Activated CD4-positive, alpha-beta T cell treated with anti-CD3 and anti-CD28 coated beads, Interleukin-2, amount 10 ng/mL, durations not matched to agents 7 days and 5 days (primary cell): ENCODE measurements at places on chromosomes 12 and 14. TPM values are rescaled to one million over a fixed set of nuclear protein-coding genes. Genes with fewer than 3 reads are reported as not detected.

DNA sequence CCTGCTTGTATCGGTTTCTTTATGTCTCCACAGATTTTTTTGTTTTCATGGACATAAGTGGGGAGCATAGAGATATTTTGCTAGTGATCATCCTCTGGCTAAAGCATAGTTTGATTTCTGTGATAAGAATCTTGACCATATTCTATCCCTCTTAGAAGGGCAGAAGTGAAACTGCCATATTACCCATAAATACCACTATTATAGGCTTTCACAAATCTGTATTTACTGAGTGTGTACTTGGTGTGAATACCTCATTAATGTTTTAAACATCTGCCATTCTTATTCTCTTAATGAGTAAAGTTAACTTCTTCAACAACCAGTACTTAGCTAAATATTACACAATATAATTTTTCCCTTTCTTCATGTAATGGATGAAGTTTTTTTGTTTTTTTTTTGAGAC is 16.1 kb downstream of the WNK1 start:
- H3K36me3 ChIP-seq, result peaks cover 12% of the 10 kb centered on the region
- no peak for DNase-seq
- no peak overlapping the region for H3K27ac ChIP-seq

GRCh38 chr14:64369201-64369600 is 19.0 kb upstream of the MTHFD1 start:
- H3K36me3 ChIP-seq, result no peaks in the 10 kb centered on the region
- no peak overlapping the region for H3K4me3 ChIP-seq
- H3K27me3 ChIP-seq, result no peaks in the 10 kb centered on the region
- DNase-seq, result no peak
- H3K4me1 ChIP-seq, result no peaks in the 10 kb centered on the region
- H3K27ac ChIP-seq, result no peak overlapping the region

TBX5 gene
- not detected for total RNA-seq

GRCh38 chr12:79508622-79509021 is 182.1 kb downstream of the PAWR start:
- H3K4me1 ChIP-seq, result no peaks in the 10 kb centered on the region
- H3K27me3 ChIP-seq, result no peaks in the 10 kb centered on the region
- no peak for DNase-seq
- no peak overlapping the region for H3K27ac ChIP-seq
- H3K36me3 ChIP-seq, result no peaks in the 10 kb centered on the region

- peaks cover 7% of the 10 kb centered on the region for H3K4me1 ChIP-seq
- H3K36me3 ChIP-seq, result no peaks in the 10 kb centered on the region
- peak; percentile 50 for DNase-seq
Observed at GRCh38 chr12:7645395-7646177, 20.1 kb downstream of the APOBEC1 start.

C12orf54 gene
- total RNA-seq, result not detected

DNA sequence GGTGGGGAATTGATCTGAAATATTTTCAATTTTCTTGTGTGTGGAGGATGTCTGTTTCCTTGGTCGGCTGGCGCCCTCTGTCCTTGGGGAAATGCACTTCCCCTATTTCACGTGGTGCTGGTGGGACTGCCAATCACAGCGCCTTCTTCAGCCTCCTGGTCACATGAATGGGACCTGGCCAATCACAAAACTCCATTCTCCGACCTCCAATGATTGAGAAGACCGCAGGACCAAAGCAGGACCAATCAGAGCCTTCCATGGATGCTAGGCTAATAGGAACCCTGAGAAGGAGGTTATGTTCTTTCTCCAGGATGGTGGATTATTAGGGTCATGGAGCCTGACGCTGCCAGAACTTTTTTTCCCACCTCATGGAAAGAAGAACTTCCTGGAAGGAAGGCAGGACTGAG is 188.7 kb downstream of the TTC8 start:
- DNase-seq, result no peak

VRTN gene
- total RNA-seq, result not detected

DNA sequence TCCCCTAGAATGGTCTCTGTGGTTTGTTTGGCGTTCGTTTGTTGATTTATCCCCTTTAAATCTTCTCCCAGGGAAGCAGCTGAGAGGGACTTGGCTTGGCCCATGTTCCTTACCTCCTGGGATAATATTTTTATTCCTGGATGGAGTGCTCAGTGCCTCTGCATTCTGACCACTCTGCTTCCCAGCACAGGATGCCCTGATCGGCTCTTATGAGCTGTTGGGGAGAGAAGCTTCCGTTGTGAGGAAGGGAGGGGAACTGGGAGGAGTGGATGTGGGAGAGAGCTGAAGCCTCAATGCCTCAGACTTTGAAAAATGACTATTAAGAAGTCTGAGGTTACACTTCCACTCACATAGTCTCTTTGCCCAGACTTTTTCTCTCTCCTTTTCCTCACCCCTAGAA is 114.8 kb downstream of the SMOC1 start:
- H3K4me3 ChIP-seq, result no peak overlapping the region
- no peak for DNase-seq
- H3K4me1 ChIP-seq, result no peaks in the 10 kb centered on the region

TC2N gene
- 196 TPM for total RNA-seq

- no peak overlapping the region for H3K27ac ChIP-seq
- H3K36me3 ChIP-seq, result peaks cover 30% of the 10 kb centered on the region
- no peak overlapping the region for H3K4me3 ChIP-seq
- H3K27me3 ChIP-seq, result no peaks in the 10 kb centered on the region
- H3K4me1 ChIP-seq, result peaks cover 39% of the 10 kb centered on the region
- no peak for DNase-seq
Observed at GRCh38 chr14:95141684-95142083, 15.6 kb downstream of the DICER1 start.

DNA sequence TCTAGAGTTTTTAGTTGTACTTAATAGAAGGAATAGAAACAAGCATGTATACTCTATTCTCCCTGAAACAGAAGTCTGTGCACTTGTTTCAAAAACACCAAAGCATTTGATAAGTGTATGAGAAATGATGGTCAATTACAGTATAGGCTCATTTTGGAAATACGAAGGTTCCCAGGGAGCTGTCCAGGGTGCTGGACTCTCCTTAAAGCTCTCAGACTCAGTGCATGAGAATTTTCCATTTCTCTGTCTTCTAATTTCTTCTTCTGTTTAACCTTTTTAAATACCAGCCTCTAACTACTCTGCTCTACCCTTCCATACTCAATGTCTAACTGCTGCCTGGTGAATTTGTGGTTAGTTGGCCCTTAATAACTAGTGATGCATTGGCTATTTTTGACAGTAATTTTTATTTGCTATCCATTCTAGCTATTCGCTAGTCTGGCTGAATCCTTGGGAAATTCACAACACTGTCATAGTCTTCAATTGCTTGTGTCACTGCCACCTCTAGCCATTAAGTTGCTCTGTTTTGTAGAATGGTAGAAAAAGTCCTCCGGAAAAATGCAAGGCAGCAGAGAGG is 229.2 kb downstream of the NRXN3 start:
- no peaks in the 10 kb centered on the region for H3K27me3 ChIP-seq
- no peak overlapping the region for H3K4me3 ChIP-seq
- H3K4me1 ChIP-seq, result no peaks in the 10 kb centered on the region
- DNase-seq, result peak; percentile 10
- no peaks in the 10 kb centered on the region for H3K36me3 ChIP-seq

CMA1 gene
- total RNA-seq, result not detected

- H3K4me3 ChIP-seq, result no peak overlapping the region
- H3K27me3 ChIP-seq, result no peaks in the 10 kb centered on the region
- H3K4me1 ChIP-seq, result no peaks in the 10 kb centered on the region
- DNase-seq, result no peak
- H3K27ac ChIP-seq, result no peak overlapping the region
Observed at GRCh38 chr14:67919259-67920032, 99.9 kb downstream of the RAD51B start.

FAM181A gene
- total RNA-seq, result not detected

- H3K27ac ChIP-seq, result no peak overlapping the region
- no peaks in the 10 kb centered on the region for H3K27me3 ChIP-seq
- no peak for DNase-seq
- H3K36me3 ChIP-seq, result peaks cover 1% of the 10 kb centered on the region
Observed at GRCh38 chr14:80645667-80646413, 295.7 kb downstream of the CEP128 start.

- H3K4me1 ChIP-seq, result no peaks in the 10 kb centered on the region
- H3K27me3 ChIP-seq, result no peaks in the 10 kb centered on the region
- no peak overlapping the region for H3K4me3 ChIP-seq
Observed at GRCh38 chr12:24681570-24681969, 267.3 kb downstream of the BCAT1 start.

DNA sequence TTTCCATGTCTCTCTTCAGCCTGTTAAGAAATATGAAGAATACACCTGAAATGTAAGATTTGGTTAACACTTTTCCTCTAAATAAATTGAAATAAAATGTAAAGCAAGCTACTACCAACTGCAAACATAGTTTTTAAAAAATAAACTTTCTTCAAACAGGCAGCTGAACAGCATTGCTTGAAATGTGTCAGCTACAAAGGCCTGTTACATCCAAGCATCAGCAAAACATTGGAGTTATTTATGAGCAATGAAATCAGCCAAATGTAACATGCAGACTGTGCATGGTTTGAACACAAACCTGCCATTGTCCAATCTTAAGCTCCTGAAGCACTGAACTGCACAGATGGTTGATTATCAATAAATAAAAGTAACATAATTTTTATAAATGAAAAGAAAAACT is 291.3 kb downstream of the ACSS3 start:
- H3K27ac ChIP-seq, result no peak overlapping the region
- H3K4me3 ChIP-seq, result no peak overlapping the region
- DNase-seq, result no peak
- H3K27me3 ChIP-seq, result no peaks in the 10 kb centered on the region

DNA sequence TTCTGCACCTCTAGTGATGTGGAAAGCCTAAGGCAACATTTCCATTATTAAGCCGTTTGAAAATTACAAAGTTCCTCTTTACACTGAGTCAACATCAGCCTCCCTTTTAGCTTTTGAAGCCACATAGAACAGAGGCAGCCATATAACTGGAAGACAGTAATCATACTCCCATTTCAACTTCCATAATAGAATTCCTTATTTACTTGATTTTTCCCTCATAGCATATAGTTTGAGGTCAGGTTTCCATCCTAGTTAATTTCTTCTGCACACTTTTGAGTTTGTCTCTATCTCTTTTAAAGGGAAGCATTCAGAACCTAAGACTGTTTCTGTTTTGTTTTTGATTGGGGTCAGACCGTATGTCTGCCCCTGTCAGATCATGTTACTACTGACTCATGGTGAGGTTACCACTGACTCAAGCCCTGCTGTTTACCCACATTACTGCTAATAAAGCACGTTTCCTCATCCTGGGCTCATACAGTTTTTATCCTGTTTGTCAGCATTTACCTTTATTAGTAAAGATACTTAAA is 161.0 kb downstream of the SLC38A4 start:
- H3K27ac ChIP-seq, result no peak overlapping the region
- DNase-seq, result no peak
- H3K4me1 ChIP-seq, result peaks cover 26% of the 10 kb centered on the region
- no peaks in the 10 kb centered on the region for H3K27me3 ChIP-seq

DNA sequence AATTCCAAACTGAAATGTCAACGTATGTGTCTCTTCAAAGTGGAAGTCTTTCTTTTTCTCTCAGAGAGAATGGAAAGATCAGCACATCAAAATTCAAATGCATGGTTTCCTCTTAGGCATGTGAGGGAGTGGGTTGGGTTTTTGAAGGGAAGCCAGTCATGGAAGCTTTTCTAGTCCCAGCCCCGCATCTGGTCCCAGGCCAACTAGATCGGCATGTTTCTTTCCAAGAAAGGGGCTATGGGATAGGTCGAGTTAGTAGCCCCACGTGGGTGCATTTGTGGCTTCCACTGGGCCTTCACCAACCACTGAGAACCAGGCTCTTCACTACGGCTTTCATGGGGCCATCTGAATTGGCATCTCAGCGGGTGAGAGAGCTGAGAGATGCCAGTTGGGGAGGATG is 6.6 kb downstream of the C1S start:
- peaks cover 22% of the 10 kb centered on the region for H3K27me3 ChIP-seq
- no peaks in the 10 kb centered on the region for H3K36me3 ChIP-seq
- H3K27ac ChIP-seq, result no peak overlapping the region
- no peak for DNase-seq
- H3K4me3 ChIP-seq, result no peak overlapping the region

GRCh38 chr14:55605793-55606192 is 25.8 kb downstream of the KTN1 start:
- H3K27me3 ChIP-seq, result no peaks in the 10 kb centered on the region
- peaks cover 1% of the 10 kb centered on the region for H3K4me1 ChIP-seq
- H3K36me3 ChIP-seq, result peaks cover 3% of the 10 kb centered on the region
- H3K4me3 ChIP-seq, result no peak overlapping the region
- DNase-seq, result no peak

GRCh38 chr12:116497051-116497591 is 62.1 kb upstream of the MAP1LC3B2 start:
- H3K36me3 ChIP-seq, result no peaks in the 10 kb centered on the region
- no peak overlapping the region for H3K27ac ChIP-seq
- no peaks in the 10 kb centered on the region for H3K4me1 ChIP-seq
- no peaks in the 10 kb centered on the region for H3K27me3 ChIP-seq

KRT2 gene
- 0.10 TPM for total RNA-seq

DNA sequence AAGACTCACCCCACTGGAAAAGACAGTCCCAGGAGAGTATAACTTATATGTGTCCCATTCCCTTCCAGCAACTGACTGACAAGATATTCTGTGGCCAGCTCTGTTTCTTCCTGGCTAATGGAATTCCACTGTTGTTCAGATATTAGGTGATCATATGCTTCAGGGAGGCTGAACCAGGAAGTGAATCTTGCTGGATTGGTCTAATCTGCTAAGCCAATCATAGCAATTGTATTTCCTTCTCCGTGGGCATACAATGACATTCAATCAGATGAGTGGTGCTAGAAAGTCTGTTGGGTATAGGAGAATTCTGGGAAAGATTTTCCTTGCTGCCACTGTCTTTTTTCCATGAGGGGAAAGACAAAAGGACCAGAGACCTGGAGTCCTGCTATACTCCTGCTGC is 12.1 kb downstream of the PYGL start:
- peaks cover 4% of the 10 kb centered on the region for H3K4me1 ChIP-seq
- no peak overlapping the region for H3K27ac ChIP-seq
- no peak for DNase-seq
- peaks cover 29% of the 10 kb centered on the region for H3K27me3 ChIP-seq

GRCh38 chr12:76002598-76003354 is 28.8 kb downstream of the PHLDA1 start:
- peaks cover 2% of the 10 kb centered on the region for H3K27me3 ChIP-seq
- H3K27ac ChIP-seq, result no peak overlapping the region
- peaks cover 4% of the 10 kb centered on the region for H3K36me3 ChIP-seq

KLHL28 gene
- total RNA-seq, result 16.8 TPM
